Naive B cell (primary cell): ENCODE measurements at places on chromosomes 5 and 9. TPM values are rescaled to one million over a fixed set of nuclear protein-coding genes. Genes with fewer than 3 reads are reported as not detected.

Gene CMBL
- polyA plus RNA-seq = not detected

Gene MARCOL
- not detected for polyA plus RNA-seq

Gene LPAR1
- polyA plus RNA-seq = not detected

Gene ADGRD2
- not detected for polyA plus RNA-seq

DNA sequence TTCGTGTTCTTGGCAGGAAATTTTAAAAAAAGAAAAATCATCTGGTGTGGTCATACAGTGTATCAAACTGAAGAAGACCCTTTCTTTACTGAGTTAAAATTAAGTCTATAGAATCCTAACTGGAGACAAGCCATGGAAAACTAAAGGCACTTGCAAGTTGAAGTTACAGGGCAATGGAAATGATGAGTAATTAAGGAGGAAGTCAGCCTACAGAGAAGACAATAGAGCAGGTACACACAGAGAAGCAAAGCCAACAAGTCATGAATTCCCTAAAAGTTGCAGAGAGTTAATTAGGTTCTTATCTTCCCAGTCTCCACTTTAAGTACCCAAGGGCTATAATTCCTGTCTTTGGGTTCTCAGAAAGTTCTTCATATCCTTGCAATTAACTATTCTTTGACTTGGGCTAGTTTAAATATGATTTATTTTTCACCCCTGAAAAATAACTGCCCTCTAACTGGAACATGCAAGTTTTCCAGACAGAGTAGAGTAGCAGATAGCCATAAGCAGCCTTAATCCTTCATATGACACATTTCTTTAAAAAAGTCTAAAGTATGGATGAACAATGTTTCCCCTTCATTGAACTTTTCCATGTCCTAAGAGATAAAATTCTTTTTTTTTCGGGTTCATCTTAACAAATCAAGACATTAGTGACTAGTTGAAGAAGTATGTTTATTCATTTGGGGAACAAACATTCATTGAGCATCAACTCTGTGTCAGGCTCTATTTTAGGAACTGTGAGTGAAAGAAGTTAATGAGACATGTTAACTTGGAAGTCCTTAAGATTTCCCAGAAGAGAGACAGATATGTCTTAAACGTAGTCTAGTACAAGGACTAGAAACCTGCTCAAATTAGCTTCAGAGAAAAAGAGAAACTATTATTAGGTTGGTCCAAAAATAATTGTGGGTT is 5.2 kb upstream of the ITGA2 start:
- no peaks in the 10 kb centered on the region for H3K36me3 ChIP-seq
- peaks cover 5% of the 10 kb centered on the region for H3K4me1 ChIP-seq
- no peak overlapping the region for H3K27ac ChIP-seq
- H3K4me3 ChIP-seq = no peak overlapping the region
- H3K27me3 ChIP-seq = peaks cover 30% of the 10 kb centered on the region
- DNase-seq = no peak

DNA sequence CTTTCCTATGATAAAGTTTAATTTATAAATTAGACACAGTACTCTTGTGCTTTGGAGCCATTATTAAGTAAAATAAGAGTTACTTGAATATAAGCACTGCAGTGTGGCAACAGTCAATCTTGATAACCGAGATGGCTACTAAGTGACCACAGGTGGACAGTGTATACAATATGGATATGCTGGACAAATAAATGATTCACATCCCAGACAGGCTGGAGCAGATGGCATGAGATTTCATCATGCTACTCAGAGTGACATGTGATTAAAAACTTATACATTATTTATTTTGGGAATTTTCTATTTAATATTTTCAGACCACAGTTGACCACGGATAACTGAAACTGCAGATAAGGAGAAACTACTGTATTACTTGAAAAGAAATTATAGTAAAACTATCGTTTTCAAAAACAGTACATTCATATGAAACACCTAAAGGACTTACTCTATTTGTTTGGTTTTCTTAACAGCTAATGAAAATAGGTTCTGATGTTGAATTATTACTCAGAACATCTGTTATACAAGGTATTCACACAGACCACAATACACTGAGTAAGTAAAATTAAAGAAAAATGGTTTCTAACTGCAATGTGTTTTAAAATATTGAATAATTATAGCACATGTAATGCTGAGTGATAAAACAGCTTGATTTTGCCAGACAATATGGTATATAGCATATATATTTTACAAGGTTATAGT is 16.0 kb downstream of the LYRM7 start:
- no peaks in the 10 kb centered on the region for H3K4me1 ChIP-seq
- H3K27ac ChIP-seq = no peak overlapping the region
- peaks cover 19% of the 10 kb centered on the region for H3K36me3 ChIP-seq
- no peak overlapping the region for H3K4me3 ChIP-seq

GRCh38 chr5:172923539-172923938 is 35.7 kb upstream of the RPL26L1 start:
- H3K36me3 ChIP-seq = peaks cover 4% of the 10 kb centered on the region
- H3K4me3 ChIP-seq = no peak overlapping the region
- H3K27ac ChIP-seq = no peak overlapping the region

- H3K27ac ChIP-seq = no peak overlapping the region
- no peaks in the 10 kb centered on the region for H3K36me3 ChIP-seq
- no peak for DNase-seq
- H3K4me3 ChIP-seq = no peak overlapping the region
- H3K4me1 ChIP-seq = no peaks in the 10 kb centered on the region
- H3K27me3 ChIP-seq = no peaks in the 10 kb centered on the region
Measured at GRCh38 chr9:103431809-103432208, 436.7 kb downstream of the CYLC2 start.

DNA sequence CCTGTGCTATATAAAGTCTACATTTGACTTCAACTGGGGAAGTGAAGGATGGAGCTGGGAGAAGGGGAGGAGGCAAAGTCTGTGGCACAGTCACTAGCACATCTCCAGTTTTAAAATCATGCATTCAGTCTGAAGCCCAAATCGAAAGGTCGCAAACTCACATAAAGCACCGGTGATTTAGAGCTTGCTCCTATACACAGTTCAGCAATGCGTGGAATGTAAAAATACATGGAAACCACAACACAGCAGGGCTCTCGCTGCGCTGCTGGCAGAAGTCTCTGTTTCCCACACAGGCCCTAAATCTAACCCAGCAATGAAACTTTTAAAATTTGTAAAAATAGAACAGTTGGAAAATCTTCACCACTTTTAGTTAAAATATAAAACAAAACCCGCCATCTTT is 68.2 kb downstream of the EBF1 start:
- H3K27me3 ChIP-seq = no peaks in the 10 kb centered on the region
- peaks cover 83% of the 10 kb centered on the region for H3K4me1 ChIP-seq
- DNase-seq = peak; percentile 13
- peak overlapping the region; percentile 88 for H3K4me3 ChIP-seq

DNA sequence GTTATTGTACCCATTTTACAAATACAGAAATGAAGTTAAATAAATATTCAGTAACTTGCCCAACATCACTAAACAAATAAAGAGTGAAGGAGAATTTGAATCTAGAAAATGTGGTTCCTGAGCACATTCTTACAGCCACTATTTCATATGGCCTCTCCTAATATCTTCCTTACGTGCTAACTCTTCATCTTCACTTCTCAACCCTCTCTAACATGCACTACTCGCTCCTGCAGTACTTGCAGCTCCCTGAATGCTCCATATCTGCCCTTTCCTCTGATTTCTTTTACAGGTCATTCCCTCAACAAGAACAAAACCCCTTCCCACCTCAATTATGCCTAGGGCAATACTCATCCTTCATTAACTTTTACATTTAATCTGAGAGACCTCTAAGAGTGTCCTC is 711.5 kb downstream of the CETN3 start:
- no peak overlapping the region for H3K27ac ChIP-seq
- H3K4me1 ChIP-seq = no peaks in the 10 kb centered on the region
- H3K36me3 ChIP-seq = peaks cover 12% of the 10 kb centered on the region
- no peaks in the 10 kb centered on the region for H3K27me3 ChIP-seq
- no peak for DNase-seq

- no peak overlapping the region for H3K27ac ChIP-seq
- no peaks in the 10 kb centered on the region for H3K36me3 ChIP-seq
- no peak overlapping the region for H3K4me3 ChIP-seq
- peaks cover 24% of the 10 kb centered on the region for H3K27me3 ChIP-seq
Measured at GRCh38 chr5:74476046-74476818, 164.3 kb downstream of the ENC1 start.

DNA sequence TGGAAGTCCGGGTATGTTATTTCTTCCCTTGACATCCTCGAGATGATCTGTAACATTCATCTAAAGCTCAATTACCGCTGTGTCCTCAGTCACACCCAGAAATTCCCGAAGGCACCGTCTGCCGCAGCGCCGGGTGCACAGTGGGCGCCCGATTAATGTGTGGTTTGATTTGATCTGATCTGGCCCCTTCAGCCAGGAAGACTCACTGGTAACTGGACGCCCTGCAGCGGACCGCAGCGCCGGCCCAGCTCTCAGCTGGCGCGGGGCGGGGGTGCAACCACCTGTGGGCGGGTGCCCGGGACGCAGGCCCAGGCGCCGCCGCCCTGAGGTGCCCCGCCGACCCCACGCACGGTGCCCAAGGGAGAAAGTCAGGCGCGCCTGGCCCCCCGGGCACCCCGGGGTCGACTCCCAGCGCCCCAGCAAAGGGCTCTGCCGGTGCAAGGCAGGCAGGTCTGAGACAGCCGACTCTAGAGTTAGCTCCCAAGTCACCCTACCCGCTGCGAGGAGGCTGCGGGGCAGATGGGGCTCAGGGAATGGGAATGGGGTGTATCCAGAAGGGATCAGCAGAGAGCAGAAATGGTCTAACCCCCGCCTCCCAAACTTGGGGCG is 1.7 kb downstream of the EPB41L4B start:
- peak overlapping the region; percentile 75 for H3K4me3 ChIP-seq
- H3K36me3 ChIP-seq = no peaks in the 10 kb centered on the region
- H3K4me1 ChIP-seq = peaks cover 5% of the 10 kb centered on the region

GRCh38 chr5:172141949-172142319 is 46.1 kb downstream of the STK10 start:
- peak overlapping the region; percentile 65 for H3K27ac ChIP-seq
- no peak overlapping the region for H3K4me3 ChIP-seq
- peaks cover 51% of the 10 kb centered on the region for H3K4me1 ChIP-seq

DNA sequence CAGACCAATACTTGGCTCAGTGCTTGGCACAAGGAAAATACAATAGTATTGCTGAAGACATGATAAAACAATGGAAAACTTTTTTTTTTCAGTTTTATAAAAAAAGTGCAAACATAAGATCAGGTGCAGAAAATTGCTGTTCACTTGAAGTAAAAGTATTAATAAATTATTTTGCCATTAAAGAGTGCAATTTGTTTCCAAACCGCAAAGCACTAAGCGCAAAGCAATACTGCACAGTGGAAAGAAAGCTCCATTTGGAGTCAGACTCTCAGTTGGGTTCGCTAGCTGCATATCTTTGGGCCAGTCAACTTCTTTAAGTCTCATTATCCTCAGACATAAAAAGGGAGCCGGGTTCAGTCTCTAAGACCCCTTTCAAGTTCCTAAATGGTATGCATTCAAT is 45.8 kb downstream of the MEF2C start:
- peaks cover 79% of the 10 kb centered on the region for H3K4me1 ChIP-seq
- no peak for DNase-seq
- no peak overlapping the region for H3K4me3 ChIP-seq
- H3K36me3 ChIP-seq = peaks cover 21% of the 10 kb centered on the region
- no peak overlapping the region for H3K27ac ChIP-seq

GRCh38 chr5:132714456-132715307 is 22.7 kb downstream of the KIF3A start:
- H3K4me1 ChIP-seq = no peaks in the 10 kb centered on the region
- no peak for DNase-seq
- H3K4me3 ChIP-seq = no peak overlapping the region
- no peaks in the 10 kb centered on the region for H3K27me3 ChIP-seq
- H3K27ac ChIP-seq = no peak overlapping the region

DNA sequence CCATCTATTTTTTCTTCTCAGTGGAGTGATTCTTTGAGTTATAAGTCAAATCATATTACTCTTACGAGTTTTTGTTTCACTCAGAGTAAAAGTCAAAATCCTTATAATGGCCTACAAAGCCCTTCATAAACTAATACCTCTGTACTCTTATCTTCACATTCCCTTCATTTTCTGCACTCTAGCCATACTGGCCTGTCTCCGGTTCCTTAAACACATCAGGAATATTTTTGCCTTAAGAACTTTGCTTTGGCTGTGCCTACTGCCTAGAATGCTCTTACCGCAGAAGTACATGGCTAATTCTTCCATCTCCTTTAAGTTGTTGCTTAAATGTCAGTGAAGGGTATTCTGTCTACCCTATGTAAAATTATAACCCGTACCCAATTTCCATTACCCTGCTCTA is 132.9 kb upstream of the GRHPR start:
- H3K4me1 ChIP-seq = peaks cover 76% of the 10 kb centered on the region
- no peaks in the 10 kb centered on the region for H3K27me3 ChIP-seq
- no peak for DNase-seq
- peak overlapping the region; percentile 60 for H3K4me3 ChIP-seq

GRCh38 chr5:142151436-142152383 is 43.1 kb downstream of the NDFIP1 start:
- no peaks in the 10 kb centered on the region for H3K4me1 ChIP-seq
- H3K27ac ChIP-seq = no peak overlapping the region
- DNase-seq = peak; percentile 53
- H3K4me3 ChIP-seq = no peak overlapping the region
- H3K36me3 ChIP-seq = peaks cover 12% of the 10 kb centered on the region

DNA sequence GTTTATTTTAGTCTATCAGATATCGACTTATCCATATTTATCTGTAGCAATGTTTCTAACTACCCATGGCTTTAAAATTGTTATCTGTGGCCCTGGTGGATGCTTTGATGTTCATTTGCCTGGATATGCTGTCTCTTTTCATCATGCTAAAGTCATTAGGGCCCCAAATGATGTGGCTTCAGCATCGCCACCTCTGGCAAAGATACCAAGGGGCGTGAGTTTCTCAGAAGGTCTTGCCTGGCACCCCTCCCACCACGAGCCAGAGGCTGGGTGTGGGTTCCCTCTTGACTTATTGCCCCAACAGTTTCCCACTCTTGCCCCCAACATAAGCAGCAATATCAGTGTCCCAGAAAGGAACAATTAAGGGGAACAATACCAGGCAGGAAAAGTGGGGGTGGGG is 5.4 kb downstream of the ROPN1L start:
- no peak overlapping the region for H3K27ac ChIP-seq
- peaks cover 6% of the 10 kb centered on the region for H3K27me3 ChIP-seq
- no peak overlapping the region for H3K4me3 ChIP-seq
- no peaks in the 10 kb centered on the region for H3K36me3 ChIP-seq
- no peak for DNase-seq

DNA sequence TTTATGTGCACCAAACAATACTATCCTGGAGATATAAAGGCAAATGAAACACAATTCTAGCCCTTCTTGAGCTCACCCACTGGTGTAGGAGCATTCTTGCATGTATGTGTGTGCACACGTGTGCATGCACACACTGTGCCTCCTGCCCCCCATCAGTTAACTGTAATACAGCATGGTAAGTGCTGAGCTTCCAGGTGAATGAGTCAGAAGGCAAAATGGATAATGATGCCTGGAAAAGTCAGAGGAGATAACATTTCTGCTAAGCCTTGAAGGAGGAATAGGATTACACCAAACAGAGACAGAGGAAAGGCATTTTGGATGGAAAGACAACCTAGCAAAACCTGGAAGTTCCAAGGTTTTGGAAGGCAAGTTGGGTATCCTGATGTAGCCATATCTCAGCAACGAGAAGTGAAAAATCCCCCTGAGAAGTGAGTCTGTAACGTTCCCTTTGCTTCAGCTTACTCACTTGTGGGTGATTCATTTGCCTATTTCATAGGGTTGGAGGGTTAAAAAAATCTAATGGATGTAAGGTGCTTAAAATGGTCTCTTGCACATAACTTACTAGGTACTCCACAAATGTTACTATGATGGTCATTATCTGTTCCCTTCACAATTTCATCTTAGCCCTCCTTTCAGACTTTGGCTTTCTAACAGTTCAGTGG is 101.4 kb upstream of the STC2 start:
- peaks cover 15% of the 10 kb centered on the region for H3K27me3 ChIP-seq
- DNase-seq = no peak
- H3K4me3 ChIP-seq = no peak overlapping the region
- H3K36me3 ChIP-seq = no peaks in the 10 kb centered on the region
